ENCODE measurements at places on chromosomes 5 and 9.

DNA sequence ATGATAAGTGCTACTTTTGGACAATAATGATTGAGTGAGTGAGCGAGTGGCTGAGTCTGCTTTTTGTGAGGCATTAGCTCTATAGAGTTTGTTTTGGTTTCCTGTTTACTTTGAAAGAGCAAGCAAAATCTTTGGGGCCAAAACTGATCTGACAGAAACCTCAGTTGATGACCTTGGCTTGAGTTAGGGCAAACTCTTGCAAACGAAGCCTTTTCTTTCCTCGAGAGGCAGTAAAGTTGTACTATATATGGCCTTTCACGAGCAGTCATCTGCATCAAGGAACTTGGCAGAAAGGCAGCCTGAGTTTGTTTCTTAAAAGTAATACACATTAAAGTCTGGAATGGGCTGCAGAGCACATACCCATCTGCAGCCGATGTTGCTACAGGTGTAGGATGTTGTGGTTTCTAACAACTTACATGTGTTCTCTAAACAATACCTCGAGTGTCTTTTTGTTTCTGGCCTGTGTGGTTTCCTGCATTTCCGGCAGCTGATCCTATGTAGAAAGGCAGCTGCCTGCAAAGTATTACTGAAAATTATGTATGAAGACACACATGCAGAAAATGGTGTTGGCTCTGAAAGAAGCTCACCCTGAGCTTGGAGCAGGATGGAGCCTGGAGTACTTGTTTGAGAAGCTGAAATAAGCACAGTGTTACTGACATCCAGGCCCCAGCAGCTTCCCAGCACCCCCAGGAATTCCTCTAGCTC, 60.8 kb downstream of the FOXD1 start:
- DNase-seq: peak; percentile 27

DNA sequence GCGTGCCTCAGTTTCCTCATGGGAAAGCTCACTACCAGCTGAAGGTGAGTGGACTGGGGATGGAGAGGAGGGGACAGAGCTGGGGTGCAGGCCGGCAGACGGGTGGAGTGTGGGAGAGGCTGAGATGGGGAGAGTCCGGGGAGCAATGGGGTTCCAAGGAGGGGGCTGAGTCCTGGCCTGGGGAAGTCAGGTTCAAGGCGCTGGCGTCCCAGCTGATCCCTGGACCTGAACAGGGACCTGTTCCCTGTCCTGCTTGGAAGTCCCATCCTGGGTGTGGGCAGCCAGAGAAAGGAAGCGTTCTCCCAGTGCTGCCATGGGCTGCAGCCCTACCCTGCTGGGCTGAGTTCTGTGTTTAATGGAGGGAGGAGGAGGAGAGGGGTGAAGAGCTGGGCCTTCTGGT, 60.9 kb upstream of the GNE start:
- no peak for DNase-seq

GRCh38 chr9:111298731-111299598, 31.1 kb downstream of the OR2K2 start:
- no peak for DNase-seq

DNA sequence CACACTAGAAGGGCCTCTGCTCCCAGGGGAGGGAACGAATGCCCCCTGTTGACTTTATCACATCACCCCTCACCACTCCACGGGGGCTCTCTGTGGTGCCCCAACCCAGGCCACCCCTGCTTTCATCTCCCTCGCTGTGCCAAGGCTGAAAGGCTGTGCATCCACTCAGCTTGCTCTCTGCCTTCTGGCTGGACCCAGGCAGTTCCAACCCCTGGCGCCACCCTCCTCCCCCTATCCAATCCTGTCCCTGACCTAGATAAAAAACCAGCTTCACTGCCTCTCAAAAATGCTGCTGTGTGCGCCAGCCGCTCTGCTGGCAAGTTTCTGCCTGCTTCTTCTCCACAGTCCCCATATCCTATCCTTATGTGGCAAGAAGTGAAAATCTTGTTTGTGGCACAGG, 22.4 kb upstream of the CORO2A start:
- no peak for DNase-seq

DNA sequence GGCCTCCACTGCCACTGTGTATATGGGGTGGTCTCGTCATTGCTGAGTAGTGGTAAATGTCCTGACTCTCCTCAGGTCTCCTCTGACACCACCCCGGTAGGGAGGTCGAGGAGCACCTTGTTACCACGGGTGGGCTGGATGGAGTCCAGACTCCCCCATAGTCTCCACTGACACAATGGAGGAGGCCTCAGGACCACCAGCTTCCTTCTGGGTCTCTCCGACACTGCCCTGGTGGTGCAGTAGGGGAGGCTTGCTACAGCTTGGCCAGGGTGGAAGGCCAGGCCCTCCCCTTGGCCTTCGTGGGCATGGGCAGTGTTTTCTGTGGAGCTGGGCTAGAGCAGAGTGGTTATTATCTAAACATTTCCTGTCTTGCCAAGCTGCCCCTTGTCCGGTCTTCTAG, 15.4 kb upstream of the SH3PXD2B start:
- DNase-seq: no peak

DNA sequence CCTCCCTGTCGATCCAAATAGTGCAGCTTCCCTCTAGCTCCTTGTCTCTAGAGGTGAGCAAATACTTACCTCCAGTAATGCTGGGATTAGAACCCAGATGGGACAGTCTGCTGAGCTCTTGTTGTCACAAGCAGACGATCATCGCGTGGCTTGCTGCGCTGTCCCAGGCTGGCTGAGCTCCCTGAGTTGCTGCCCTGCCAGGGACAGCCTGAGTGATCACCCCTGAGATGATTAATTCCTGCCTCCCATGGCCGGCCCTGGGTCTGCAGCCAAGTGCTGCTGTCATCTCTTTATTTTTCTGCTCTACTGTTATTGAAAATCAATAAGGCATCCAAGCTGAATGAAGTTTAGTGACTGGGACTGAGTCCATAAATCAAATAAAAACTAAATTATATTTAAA, 94.0 kb upstream of the ALDH1B1 start:
- DNase-seq: no peak

GRCh38 chr9:123267481-123268198, 746 bp downstream of the STRBP start:
- DNase-seq: no peak

- DNase-seq: no peak
Measured at GRCh38 chr5:114325541-114325940, 36.3 kb upstream of the KCNN2 start.

- DNase-seq: no peak
Measured at GRCh38 chr9:36127652-36128244, 8.8 kb upstream of the GLIPR2 start.

GRCh38 chr5:135185481-135186065, 151.5 kb upstream of the PITX1 start:
- no peak for DNase-seq

GRCh38 chr9:126587187-126588185, 26.2 kb upstream of the LMX1B start:
- no peak for DNase-seq

Measured in NCI-H2107 (cell line).